ENCODE measurements at places on chromosomes 11 and 22. TPM values are rescaled to one million over a fixed set of nuclear protein-coding genes. Genes with fewer than 3 reads are reported as not detected.
A peak's percentile ranks its signal among the peaks of the same experiment; 100 is the strongest.

- DNase-seq: no peak
These were observed 43.9 kb upstream of the YPEL1 start for GRCh38 chr22:21779444-21779843.

The SPDYC gene
- not detected for total RNA-seq

DNA sequence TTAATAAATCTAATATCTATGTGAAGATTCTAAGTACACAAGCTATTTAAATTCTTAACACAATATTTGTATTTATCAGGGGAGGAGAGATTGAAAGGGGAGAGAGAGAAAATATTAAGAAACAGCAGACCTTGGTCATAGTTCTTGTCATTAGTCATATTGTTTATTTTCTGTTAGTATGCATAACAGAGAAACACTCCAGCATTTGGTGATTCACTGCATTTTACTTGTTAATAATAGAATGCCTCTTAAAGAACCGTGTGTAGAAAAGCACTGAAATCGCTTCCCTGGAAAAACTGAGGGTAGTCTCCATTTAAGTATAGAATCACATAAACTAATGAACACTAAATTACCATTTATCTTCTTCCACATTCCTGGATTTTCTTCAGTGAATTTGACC, 122.7 kb upstream of the TRPC6 start:
- DNase-seq: peak; percentile 21

DNA sequence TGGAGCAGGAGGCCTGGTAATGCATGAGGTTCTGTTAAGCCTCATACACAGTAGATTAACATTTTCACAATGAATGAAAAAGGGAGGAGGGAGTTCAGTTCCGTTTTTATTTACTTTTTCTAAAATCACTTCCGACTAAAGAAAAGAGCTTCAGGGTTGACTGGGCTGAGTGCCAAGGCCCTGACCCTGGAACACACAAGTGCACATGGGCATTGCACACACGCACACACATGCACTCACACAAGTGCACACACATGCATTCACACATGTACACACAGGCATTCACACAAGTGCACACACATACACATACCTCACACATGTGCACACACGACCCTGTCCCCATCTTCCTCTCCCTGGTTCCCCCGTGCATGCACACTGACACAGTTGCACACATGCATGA, 303.3 kb downstream of the BRD1 start:
- DNase-seq: no peak

DNA sequence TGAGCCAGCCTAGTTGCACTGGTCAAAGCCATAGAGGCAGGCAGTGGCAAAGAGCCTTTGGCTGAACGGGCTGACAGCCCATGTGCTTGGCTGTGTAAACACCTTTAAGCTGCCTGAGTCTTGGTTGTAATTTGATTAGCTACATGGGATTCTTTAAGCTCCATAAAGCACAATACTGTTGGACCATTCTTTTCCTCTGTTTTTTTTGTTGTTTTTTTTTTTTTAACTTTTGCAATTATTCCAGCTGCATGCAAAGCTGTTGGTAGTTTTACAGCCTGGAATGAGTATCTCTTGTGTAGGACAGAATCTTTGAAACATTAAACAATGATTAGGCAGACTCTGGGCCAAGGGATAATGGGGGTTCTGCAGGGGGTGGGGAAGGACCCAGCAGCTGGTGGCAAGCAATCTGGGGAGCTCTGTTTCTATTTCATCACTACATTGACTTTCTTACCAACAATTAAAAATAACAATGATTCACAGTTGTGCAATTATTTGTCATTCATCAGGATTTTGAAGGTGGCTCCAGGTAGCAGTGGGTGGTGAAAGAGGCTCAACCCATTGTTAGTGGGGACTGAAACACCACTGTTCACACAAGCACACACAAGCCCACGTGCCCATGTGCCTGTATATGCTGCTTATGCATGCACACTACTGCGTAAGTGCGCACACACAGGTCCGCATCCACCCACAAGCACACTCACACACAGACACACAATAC, 69.5 kb upstream of the CSNK2A3 start:
- no peak for DNase-seq

DNA sequence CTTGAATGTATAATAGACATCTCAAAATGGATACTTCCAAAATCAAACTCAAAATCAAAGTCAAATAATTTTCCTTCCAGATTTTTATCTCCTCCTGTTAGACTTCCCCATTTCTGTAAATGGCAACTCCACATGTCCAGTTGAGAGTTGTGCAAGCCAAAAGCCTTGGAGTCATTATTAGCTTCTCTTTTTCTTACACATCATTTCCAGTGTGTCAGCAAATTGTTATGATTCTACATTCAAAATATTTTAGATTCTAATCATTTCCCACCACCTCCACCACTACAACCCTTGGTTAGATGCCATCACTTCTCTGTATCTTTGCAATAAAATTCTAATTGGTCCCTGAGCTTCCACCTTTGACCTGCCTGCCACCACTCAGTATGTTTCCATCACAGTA, 155.7 kb downstream of the CNTN5 start:
- no peak for DNase-seq

The CARD18 gene
- not detected for total RNA-seq

GRCh38 chr22:38222797-38223119, 21.0 kb downstream of the MAFF start:
- no peak for DNase-seq

The DDI1 gene
- not detected for total RNA-seq

DNA sequence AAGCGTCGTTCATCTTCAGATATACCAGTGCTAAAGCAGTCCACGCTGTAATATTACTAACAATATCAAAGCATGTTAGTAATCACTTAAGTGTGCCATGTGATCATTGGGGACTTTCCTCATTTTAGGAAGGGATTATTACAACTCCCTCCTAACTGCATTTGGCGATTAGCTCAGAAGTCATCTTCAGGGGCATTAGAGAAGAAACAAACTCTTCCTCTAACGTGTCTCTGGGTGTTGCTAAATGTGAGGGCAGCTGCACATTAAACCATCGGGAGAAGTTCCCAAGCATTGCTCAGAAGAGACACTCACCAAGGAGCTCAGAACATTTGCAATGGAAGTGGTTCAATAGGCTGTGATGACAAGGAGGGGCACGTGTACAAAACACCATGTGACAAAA, 17.2 kb downstream of the TESMIN start:
- DNase-seq: no peak

DNA sequence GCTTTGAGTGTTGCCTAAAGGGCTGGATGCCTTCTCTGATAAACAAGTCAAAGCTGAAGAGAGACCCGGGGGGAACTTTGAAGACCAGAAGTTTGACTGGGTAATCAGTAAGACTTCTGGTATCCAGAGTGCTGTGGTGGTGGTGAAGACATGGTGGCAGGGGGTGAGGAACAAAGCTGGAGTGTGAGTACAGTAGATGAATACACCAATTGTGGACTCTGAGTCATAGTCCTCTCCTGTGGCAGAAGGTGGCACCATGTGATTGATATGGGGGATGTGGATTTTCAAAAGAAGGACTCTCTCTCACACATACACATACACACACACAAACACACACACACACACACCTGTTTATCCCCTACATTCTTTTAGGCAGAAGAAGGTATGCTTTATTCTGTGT, 12.3 kb downstream of the MS4A6A start:
- DNase-seq: no peak

DNA sequence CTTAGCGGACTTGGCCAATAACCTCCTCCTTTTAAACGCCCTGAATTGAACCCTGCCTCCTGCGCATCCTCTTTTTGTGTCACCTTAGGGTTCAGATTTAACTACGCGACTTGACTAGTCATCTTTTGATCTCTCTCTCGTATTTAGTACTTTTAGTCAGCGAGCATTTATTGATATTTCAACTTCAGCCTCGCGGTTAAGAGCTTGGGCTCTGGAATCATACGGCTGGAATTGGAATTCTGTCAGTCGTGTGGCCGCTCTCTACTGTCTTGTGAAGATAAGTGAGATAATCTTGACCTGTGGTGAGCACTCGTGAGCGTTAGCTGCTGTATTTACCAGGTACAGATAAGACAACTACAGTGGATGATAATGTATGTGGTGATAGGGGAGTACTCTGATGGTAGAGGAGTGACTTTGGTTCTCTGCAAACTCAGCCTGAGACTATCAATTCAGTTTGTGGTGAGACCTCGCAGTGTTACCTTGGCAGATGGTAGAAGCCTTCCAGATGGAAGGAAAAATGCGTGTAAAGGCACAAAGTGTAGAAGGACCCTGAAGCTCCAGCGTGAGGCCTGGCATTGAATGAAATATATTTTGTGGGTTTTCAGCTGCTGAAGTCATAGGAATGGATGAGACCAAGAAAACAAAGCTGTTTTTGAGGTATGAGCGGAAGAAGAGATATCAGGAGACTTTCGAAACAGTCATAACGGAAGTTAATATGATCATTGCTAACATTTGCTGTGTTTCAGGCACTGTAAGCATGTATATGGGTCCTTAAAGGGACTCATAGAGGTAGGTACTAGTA, 682 bp downstream of the ATM start:
- no peak for DNase-seq

- DNase-seq: no peak
These were observed 342.5 kb downstream of the NTM start for GRCh38 chr11:131712897-131713296.

DNA sequence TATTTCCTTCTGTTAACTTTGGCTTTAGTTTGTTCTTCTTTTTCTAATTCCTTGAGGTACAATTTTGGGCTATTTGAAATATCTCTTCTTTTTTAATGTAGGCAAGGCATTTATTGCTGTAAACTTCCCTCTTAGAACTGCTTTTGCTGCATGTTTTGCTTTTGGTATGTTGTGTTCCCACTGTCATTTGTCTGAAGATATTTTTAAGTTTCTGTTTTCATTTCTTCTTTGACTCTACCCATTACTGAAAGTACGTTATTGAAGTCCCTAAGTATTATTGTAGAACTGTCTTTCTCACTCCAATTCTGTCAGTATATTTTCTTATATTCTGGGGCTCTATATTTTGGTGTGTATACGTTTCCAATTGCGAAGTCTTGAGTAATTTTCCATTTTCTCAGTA, 77.9 kb downstream of the KCNQ1OT1 start:
- no peak for DNase-seq

GRCh38 chr11:40281052-40281580, 1178.3 kb downstream of the LRRC4C start:
- DNase-seq: no peak

- no peak for DNase-seq
These were observed 142.4 kb downstream of the KIF18A start for GRCh38 chr11:27965559-27965958.

The SUSD2 gene
- 0.62 TPM for total RNA-seq

DNA sequence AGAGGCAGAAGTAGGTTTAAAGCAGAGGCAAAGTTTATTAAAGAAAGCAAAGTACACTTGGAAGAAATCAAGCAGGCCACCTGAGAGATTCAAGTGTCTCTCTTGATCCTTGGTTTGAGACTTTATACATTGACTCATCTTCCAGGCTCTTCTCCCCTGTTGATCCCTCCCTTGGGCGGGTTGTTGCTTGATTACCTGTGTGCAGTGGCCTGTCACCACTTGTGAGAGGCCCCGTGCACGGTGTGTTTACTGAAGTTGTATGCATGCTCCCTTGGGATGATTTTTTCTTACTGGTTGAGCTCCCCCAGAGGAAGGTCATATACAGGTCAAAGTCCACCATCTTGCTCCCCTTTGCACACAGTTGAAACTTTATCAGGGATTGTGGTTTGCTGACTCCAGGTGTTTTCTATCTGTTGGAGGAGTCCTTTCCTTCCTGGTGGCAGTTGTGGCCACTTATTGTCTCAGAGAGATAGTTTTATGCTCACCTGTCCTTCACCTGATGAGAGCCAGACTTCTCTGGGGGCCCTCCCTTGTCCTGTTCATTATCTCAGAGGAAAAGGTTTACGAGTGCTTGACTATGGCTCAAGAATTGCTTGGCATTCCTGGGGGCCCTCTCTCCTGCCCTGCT, 16.3 kb upstream of the RBMXL2 start:
- no peak for DNase-seq

The RAG1 gene
- total RNA-seq: 2.4 TPM

DNA sequence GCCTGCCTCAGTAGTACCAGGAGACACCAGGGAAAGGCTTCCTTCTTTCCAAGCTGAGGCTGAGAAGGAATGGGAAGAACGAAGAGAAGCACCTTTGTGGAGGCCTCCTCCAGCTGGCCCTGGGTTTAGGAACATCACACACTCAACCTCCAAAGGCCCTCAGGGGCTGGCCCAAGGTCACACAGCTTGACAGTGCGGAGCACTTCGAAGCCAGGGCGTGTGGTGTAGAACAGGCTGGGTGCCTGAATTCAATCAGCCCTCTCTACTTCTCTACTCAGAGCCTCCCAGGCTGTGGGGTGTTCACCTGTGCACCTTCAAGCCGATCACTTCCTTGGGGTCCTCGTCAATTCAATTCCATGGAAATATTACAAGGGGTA, 727 bp upstream of the CSDC2 start:
- DNase-seq: no peak

DNA sequence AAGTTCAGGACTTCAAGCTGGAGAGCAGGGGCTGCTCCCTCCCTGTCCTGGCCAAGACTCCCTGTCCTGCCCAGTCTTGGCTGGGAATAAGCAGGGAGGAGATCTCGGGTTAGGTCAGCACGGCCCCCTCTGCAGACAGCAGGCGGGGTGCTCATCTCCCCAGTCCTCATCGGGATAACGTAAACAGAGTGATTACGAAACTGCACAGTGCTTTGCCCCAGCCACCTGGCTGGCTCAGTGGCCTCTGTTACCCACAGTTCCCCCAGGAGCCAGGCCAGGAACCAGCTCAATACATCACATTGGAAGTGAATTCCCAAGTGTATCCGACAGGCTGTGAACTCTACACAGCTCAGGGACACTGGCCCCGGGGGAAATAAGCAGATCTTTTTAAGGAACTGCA, 42.7 kb upstream of the KCNJ11 start:
- DNase-seq: no peak

The ATXN10 gene
- total RNA-seq: 107 TPM

- no peak for DNase-seq
These were observed 10.6 kb downstream of the WNT7B start for GRCh38 chr22:45966320-45966894.

- no peak for DNase-seq
These were observed 77.6 kb downstream of the PACSIN2 start for GRCh38 chr22:42937164-42937843.

DNA sequence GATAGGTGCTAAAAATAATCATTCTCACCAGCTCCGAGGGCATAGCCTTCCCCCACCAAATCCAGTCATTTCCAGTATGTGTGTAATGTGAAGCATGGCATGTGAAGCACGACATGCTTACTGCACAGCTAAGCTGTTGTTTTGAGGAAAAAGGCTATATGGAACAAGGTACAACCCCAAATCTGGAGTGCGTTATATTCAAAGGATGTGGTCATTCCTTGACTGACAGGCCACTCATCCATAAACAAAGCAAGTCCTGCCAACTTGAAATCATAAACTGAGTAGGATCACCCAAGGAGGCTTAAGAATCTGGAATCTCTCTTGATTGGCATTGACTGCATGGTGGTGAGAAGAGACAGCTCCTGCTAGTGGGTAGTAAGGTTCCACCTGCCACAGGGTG, 3.7 kb downstream of the MAP6 start:
- no peak for DNase-seq

DNA sequence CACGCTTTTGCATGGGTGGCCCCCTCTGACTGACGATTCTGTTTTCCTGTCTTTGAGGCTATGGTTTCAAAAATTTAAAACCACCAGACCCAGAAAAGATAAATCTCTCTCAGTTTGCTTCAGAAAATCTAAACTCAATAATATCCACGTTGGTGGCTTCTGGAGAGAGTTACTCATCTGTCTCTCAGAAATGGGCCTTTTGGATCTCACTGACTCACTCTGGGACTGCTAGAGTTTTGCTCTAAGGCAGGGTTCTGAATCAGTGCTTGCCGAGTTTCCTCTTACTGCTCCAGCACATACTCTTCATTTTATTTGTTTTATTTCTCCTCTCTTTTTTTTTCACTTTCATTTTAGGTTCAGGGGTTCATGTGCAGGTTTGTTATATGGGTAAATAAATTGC, 305.7 kb downstream of the BLID start:
- DNase-seq: no peak

- no peak for DNase-seq
These were observed 11.6 kb downstream of the CD59 start for GRCh38 chr11:33724644-33725035.
